ENCODE measurements at places on chromosomes 6 and 20. TPM values are rescaled to one million over a fixed set of nuclear protein-coding genes. Genes with fewer than 3 reads are reported as not detected.

The ESR1 gene
- total RNA-seq = 2.4 TPM

The FOXA2 gene
- not detected for total RNA-seq

The C20orf202 gene
- under 0.01 TPM for total RNA-seq

The ZSCAN16 gene
- total RNA-seq = 1.8 TPM

The SMOC2 gene
- not detected for total RNA-seq

The MEI4 gene
- total RNA-seq = not detected

The RAB44 gene
- not detected for total RNA-seq

The GHRH gene
- total RNA-seq = not detected

The ELMO2 gene
- total RNA-seq = 63.6 TPM

The PRND gene
- not detected for total RNA-seq

The GJA10 gene
- not detected for total RNA-seq

The TBX18 gene
- 0.33 TPM for total RNA-seq

The GSTA2 gene
- not detected for total RNA-seq

The ADAT2 gene
- total RNA-seq = 16.4 TPM

The FILIP1 gene
- under 0.01 TPM for total RNA-seq

The CCR6 gene
- not detected for total RNA-seq

The HEY2 gene
- total RNA-seq = not detected

The SNRPB2 gene
- total RNA-seq = 103 TPM

The SCRT2 gene
- total RNA-seq = not detected

The HTR1E gene
- not detected for total RNA-seq

The RAMACL gene
- total RNA-seq = 0.69 TPM

The EHMT2 gene
- total RNA-seq = 29.9 TPM

The NKAPL gene
- total RNA-seq = 1.4 TPM

The OR12D3 gene
- not detected for total RNA-seq

The SASH1 gene
- 48.2 TPM for total RNA-seq

The FYN gene
- total RNA-seq = 114 TPM
